ENCODE measurements at places on chromosomes 7 and 10.

DNA sequence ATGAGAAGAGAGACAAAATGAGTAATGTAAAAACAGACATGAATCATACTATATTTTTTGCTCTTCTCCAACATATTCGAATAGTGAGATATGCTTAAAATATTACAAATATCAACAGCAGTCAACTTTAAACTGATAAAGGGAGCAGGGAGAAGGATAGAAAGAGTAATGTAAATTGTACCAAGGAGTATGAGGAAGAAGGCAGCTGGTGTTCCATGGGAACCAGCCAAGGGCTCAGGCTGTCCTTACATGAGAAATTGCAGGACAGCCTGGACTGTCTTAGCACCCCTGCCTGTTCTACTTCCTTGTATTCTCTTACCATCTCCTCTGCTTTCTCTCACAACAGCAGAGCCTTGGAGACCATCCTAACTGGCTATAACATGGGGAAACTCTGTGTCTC is 128.7 kb downstream of the TSPAN12 start:
- no peak for DNase-seq

DNA sequence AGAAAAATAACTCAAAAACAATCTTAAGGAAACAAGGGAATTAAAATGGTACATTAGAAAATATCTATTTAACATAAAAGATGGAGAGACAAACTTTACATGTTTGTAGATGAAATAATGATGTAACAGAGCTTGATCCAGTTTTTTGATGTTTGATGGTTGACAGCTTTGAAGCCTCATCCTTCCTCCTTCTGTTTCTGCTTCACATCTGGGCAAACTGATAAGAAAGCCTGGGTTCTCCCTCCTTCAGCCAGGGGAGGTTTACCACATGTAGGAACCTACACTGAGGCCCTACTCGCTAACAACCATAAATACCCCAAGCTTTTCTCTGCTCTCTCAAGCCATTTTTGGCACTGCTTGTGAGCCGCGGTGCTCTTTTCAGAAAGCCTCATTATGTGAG is 82.8 kb upstream of the ZNF32 start:
- DNase-seq: no peak

GRCh38 chr10:59033622-59034021 is 142.8 kb upstream of the PHYHIPL start:
- no peak for DNase-seq

- DNase-seq: no peak
These were observed 36.1 kb downstream of the C10orf90 start for GRCh38 chr10:126634347-126634746.

GRCh38 chr10:122507616-122508015 is 46.3 kb downstream of the HTRA1 start:
- no peak for DNase-seq

DNA sequence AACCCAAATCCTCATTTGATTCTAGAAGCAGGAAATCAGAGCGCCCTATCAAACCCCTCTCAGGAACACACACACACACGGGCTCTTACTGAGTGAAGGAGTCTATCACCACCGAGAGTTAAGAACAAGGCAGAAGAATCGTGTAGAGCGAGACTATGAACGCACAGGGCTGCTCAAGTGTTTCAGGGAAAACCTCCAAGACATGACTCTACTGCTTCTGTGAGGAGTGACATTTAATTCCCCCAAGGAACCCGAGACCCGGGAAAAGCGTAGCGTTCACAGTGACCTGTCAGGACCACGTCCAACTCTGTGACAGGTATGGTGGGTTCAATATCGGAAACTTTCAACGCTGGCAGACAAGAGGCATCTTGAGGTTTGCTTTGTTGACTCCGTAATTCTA is 21.6 kb downstream of the PITRM1 start:
- no peak for DNase-seq

GRCh38 chr10:63237396-63237795 is 104.3 kb downstream of the NRBF2 start:
- no peak for DNase-seq

DNA sequence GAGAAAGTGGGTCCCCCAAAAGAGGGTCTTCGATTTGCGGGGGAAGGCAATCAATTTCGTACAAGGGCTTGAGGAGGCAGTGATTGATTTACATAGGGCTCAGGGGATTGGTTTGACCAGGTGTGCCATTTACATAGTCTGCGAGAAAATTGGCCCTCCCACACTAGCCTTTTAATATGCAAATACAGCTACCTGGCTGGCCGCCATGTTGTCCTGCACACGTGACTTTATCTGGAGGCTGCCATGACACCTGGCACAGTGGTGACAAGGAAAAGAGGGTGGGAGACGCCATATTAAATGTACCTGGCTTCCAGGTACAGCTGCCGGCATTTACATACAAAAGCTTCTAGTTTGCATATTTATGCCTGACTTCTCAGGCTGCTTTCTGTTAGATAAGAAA is 1577.2 kb upstream of the LRRTM3 start:
- no peak for DNase-seq
